T-helper 2 cell (primary cell): ENCODE measurements at places on chromosomes 7 and 10.
A peak's percentile ranks its signal among the peaks of the same experiment; 100 is the strongest.

- DNase-seq = no peak
These were observed 54.1 kb upstream of the PDCD4 start for GRCh38 chr10:110817614-110818013.

DNA sequence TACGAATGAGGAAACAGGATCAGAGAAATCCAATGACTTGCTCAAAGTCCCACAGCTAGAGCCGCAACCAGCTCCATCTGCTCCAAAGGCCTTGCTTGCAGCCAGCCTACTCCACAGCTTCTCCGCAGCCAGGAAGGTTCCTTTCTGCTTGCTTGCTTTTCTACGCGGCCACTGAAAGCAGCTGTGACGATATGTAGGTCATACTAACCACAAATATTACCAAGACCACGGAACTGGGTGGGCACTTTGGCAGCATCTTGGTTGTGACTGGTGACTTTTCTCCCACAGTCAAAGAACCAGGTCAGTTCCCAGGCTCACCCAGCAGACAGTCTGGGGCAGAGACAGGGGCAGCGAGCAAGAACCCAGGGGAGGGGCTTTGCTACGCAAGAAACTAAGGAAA is 86.4 kb downstream of the FAM53B start:
- DNase-seq = peak; percentile 88

DNA sequence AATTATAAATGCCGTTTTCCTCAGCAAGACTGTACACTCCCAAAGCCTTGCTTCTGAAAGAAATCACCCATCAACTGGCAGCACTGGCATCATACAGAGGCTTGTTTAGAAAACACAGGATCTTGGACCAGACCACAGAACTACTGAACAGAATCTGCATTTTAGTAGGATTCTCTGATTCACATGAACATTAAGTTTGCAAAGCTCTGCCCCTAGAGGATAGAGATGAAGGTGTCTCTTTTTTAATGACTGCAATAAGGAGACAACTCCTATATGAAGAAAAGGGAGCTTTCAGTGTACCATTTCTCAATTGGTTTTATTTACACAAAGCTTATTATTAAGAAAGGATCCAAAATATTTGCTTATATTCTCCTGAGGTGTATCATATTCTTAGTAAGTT is 172.7 kb downstream of the AGMO start:
- DNase-seq = no peak

- DNase-seq = no peak
These were observed 204.4 kb downstream of the OTUD1 start for GRCh38 chr10:23643111-23643780.

DNA sequence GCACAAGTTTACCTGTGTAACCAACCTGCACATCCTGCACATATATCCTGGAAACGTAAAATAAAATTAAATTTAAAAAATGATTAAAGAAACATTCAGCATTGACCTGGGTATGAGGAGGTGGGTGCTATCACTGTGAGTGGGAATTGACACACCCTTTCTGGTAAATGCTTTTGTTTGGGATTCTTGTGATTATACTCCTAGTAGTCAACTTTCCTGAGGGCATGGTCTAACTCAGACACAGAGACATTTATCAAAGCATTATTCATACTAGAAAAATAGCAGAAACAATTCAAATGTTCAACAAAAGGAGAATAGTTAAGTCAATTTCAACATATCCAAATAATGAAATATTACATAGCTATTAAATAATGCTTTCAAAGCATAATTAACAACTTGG is 44.2 kb downstream of the CNNM2 start:
- DNase-seq = no peak

GRCh38 chr10:125441151-125441550 is 241.8 kb downstream of the TEX36 start:
- no peak for DNase-seq

DNA sequence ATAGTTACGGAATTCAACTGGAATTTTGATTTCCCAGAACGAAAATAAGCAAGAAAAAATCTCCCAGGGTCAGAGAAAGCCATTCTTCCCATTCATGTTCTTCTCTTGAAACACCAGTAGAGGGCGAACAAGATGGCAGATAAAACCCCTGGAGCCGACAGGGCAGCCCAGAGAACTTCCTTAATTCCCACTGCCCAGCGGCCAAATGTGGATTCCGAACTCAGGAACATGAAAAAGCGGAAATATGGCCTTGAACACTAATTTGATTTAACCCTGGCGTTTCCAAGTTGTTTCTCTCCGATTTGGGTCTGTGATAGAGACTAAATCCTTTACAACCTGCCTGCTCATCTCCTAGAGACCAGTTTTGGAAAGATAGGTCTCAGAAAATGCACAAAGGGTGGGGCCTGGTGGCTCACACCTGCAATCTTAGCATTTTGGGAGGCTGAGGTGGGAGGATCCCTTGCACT is 100.7 kb upstream of the WAC start:
- DNase-seq = no peak

DNA sequence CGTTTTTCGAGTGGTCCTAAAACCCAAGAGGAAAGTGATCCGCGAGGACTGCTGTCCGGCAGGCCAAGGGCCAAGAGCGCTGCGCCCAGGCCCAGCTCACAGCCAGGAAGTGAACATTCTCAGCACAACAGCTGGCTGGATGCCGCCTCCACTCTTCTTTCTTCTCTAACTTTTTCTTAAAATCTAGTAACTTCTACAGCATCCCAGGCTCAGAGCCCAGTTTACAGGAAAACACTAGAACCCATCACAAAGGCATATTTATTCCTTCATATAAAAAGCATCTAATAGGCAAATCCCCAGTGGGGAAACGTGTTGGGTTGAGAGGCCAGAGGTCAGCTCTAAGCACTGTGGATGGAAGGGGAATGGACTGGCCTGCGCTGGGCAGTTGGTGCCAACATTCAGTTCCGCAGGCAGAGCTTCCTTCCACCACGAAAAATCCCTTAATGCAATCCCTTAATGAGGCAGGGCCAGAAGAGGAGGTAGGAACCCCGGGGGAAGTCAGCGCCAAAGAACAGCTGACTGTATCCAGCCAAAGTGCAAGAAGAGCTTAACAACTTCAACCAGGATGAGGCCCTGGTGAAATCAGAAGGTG is 74.8 kb downstream of the ZRANB1 start:
- DNase-seq = no peak

DNA sequence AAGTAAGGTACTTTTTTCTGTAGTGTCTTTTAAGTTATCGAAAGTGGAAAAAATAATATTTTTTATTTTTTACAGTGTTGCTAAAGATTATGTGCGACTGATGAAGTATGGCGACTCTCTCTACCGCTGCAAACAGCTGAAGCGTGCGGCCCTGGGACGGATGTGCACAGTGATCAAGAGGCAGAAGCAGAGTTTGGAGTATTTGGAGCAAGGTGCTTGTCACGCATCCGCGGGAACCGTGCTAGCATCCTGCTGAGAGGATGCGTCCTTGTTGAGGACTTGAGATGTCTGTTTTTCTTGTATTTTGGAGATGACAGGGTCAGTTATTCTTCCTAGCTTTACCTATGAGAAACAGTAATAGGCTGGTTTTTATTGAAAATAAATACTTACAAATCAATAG is 7.8 kb downstream of the GTPBP4 start:
- no peak for DNase-seq

DNA sequence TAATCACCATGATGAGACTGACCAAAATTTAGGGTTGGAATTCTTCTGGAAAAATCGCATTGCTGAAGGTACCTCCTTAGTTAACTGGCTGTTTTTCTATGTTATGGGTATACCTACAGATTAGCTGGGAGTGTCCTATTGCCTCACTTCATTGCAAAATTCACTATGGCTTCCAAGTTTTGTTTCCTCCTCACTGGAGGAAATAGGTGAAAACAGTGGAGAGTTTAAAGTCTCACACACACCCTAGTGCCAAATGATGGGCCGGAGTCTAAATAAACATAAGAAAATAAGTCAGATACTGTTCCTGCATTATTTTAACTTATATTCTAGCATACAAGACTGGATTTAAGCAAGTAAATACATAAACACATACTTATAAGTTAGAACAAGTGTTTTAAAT is 98.2 kb downstream of the AHR start:
- DNase-seq = no peak

- no peak for DNase-seq
These were observed 8.1 kb upstream of the TMEM72 start for GRCh38 chr10:44902941-44903545.

GRCh38 chr10:1169186-1169885 is 113.2 kb downstream of the WDR37 start:
- DNase-seq = no peak

GRCh38 chr7:149239345-149240143 is at the start of gene ZNF212:
TSS of gene ZNF212 (plus strand) at chr7:149239651. CDS start at chr7:149239779, 128 bp downstream.
- peak; percentile 89 for DNase-seq

- no peak for DNase-seq
These were observed 5.3 kb downstream of the MEOX2 start for GRCh38 chr7:15681186-15681585.

- DNase-seq = no peak
These were observed 49.5 kb upstream of the CACUL1 start for GRCh38 chr10:118804262-118804773.
